Femur (tissue), 1 donor: ENCODE measurements at places on chromosomes 1 and 21.
A peak's percentile ranks its signal among the peaks of the same experiment; 100 is the strongest.

- no peak for DNase-seq
Measured at GRCh38 chr21:41967708-41968107, 13.9 kb upstream of the C2CD2 start.

DNA sequence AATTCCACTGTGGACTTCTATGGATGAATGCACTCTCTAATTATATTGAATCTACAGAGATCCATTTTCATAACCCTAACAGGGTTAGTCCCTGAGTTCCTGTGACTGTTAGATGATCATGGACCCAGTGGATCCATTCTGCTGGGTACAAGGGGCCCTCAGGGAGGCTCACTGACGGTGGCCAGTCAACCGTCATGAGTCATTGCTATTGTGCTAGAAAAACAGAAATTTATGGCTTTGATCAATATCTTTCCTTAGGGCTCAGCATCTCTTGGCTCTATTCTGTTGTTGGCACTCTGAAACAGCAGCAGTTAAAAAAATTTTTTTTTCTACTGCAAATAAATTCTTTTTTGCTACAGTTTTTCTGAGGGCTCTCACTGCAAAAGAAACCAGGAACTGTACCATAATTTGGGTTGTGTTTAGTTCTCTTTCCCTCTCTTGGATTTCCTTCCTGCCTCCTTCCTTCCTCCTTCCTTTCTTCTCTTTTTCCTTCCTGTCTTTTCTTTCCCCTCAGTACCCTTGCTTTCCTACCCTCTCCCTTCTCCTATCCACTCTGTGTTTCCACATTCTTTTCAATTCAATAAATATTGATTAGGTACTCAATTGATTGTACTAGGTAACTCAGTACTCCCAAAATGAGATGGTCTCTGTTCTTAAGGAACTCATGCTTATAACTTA is 49.5 kb downstream of the UTP25 start:
- DNase-seq, result no peak

GRCh38 chr1:62433861-62434617 is 2.8 kb upstream of the USP1 start:
- no peak for DNase-seq

DNA sequence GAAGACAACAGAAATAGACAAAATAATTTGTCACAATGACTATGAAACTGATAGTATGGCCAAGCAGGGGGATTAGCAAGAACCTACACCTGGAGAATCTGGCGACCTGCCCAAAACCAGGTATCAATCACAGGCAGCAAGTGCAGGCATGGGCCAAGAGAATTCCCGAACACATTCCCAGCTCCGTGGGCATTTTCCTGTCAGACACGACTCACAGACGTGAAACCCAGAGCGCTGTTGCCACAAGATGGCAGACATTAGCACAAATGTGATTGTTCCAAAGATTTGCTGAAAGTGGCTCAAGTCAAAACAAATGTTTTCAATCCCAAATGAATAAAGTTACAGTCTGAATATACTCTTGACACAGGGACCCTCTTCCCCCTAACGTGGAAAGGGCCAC is 36.8 kb downstream of the HLCS start:
- DNase-seq, result no peak

DNA sequence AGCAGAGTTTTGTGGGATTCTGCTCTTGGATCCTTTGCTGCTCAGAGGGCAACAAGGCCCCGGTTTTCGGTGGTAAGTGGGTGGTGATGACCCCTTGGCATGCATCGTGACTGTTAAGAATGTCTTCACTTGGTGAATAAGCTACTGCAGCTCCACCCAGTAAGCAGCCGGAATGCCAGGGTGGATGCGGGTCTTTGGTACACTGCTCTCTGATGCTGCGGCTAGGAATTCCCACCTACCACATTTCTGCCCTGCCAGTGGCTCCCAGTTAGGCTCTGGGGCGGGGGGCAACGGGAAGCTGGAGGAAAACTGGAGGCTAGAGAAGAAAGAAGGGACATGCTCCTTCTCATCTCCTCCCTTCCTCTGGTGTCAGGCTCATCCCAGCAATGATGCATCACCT is 180.4 kb upstream of the GALNT2 start:
- no peak for DNase-seq

GRCh38 chr21:32359719-32360260 is 33.0 kb downstream of the URB1 start:
- no peak for DNase-seq

DNA sequence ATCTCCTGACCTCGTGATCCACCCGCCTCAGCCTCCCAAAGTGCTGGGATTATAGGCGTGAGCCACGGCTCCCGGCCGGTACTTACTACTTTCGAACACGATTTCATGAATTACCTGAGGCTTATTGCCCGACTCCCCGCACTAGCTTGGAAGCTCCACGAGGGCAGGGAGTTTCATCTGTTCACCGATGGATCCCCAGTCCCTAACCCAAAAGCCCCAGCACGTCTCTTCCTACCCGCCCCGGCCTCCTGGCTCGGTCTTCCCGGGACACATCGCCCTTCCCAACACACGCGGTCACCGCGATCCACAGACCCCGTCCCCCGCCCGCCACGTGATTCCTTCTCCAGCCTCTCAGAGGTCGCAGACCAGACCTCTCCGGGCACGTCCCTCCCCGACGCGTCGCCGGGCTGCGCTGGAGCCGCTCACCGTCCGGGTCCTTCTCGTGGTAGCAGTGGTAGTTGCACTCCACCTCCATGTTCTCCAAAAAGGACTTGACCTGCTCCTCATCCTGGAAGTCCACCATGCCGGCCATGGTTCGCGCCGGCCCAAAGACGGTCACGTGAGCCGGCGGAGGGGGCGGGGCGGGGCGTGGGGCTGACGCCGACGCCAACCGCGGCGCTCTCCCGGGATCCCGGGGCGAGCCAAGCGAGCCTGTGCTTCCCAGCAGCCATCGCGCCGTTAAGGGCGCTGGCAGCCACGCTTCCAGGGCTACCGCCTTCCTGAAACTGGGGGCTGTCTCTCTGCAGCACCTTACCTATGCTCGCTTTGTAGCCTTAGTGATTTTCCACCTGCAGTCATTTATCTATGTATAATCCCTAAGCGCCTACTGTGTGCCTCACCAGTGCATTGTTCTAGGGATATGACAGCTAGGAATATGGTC is at the start of gene COA7:
Gene COA7, minus strand, starts transcription at position 553 of the 880 bp plus-strand sequence. Its CDS starts 21 bp downstream, at position 532.
- peak; percentile 92 for DNase-seq

DNA sequence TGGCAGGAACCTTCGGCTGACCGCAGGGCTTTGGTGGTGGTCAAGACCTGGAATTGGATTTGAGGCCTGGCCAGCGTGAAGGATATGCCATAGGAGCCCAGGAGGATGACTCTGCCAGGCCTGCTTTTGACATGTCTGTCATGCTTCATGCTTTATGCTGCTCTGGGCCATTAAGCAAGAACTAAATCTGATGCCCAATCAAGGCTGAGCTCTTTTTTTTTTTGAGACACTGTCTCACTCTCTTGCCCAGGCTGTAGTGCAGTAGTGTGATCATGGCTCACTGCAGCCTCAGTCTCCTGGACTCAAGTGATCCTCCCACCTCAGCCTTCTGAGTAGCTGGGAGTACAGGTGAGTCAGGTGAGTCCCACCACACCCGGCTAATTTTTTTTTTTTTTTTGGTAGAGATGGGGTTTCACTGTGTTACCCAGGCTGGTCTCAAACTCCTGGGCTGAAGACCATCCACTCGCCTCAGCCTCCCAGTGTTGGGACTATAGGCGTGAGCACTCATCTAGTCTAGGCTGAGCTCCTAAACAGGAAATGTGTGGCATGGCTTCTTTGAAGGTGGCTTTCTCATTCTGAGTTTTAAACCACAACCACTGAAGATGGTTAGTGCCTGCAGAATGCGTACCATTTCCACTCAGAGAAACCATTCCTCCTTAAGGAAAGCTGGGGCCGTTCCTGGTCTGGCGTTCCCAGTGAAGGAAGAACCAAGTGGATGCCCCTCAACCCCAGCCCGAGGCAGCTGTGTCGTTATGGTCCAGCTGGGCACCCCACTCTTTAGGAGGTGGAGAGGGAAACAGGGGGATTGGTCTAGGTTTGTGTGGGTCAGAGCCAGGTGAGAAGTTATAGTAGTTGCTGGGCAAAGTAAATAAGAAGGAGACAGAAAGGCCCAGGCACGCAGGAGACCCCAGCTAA is 34.2 kb upstream of the ATP5PO start:
- no peak for DNase-seq

GRCh38 chr1:54800041-54800898 is 853 bp downstream of the TTC22 start:
- DNase-seq, result peak; percentile 11

GRCh38 chr1:147463022-147463421 is 78.3 kb upstream of the BCL9 start:
- DNase-seq, result no peak

DNA sequence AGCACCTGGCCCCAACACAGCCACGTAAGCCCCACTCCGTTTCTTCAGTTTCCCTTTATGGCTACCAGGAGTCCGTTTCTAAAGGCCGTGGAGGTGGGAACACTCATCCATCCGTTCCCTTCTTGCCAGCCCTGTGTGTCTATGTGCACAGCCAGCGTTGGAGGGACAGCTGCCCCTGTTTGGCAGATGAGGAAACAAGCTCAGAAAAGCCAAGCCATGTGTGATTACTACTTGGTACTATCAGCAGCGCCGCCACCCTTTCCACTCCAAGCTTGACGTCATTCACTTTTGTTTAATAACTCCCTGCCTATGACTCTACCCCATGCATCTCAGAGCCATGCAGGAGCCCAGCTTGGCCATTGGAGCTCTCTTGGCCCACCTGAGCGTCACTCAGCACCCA is 3.5 kb downstream of the LRP8 start:
- DNase-seq, result no peak

- no peak for DNase-seq
Measured at GRCh38 chr1:58827298-58827697, 43.5 kb upstream of the JUN start.

DNA sequence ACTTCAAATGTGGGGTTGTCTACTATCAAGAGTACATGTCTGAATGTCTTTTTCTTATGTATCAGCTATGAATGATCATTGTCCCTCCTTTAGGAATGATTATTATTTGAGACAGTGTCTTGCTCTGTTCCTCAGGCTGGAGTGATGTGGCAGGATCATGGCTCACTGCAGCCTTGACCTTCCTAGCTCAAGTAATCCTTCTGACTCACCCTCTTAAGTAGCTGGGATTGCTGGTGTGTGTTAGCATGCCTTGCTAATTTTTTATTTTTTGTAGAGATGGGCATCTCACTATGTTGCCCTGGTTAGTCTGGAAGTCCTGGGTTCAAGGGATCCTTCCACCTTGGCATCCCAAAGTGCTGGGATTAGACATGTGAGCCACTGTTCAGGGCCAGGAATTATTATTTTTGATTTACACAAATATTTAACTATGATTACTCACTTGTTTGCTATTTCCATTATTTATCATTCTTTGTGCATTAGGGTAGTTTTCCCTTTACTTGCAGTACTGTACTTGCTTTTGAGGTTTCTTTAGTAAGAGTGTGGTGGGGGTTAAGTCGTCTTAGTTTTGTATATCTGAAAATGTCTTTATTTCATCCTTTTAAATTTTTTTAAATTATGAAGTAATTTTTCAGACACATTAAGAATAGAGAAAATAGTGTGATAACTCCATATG is 12.8 kb downstream of the S100A7 start:
- DNase-seq, result no peak

DNA sequence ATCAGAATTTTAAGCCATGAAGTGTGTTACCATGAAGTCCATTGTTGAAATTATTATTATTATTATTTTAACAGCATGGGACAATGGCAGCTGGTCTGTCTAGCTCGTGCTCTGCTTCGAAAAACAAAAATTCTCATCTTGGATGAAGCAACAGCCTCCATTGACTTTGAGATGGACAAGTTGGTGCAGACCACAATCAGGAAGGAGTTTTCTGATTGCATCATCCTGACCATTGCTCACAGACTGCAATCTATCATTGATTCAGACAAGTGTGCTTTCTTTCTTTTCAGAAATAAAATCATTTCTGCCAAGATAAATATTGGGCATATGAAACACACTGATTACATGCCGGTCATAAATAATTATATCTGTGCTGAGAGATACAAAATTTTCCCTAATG is 21.0 kb downstream of the HSPA13 start:
- DNase-seq, result no peak

GRCh38 chr1:241637604-241638003 is 2.6 kb downstream of the CHML start:
- no peak for DNase-seq

GRCh38 chr1:8002329-8002910 is 23.7 kb downstream of the ERRFI1 start:
- no peak for DNase-seq

DNA sequence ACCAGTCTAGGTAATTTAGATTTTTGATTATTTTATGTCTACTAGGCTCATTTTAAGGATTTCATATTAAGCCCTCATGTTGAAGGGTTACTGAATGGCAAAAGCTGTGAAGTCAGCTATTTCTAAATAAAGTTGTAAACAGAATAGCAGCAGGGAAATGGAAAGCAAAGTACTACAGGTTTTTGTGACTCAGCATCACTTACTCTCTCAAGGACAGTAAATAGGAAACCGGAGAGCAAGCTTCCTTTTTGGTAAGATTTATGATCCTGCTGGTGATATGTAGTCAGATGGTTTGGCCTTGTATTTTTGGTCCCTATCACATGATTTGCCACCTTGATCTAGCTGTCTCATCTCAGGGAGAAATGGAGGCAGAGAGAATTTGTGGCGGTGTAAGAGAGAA is 226.0 kb downstream of the RPS6KC1 start:
- no peak for DNase-seq

GRCh38 chr21:42107881-42108553 is 36.9 kb downstream of the UMODL1 start:
- peak; percentile 74 for DNase-seq

DNA sequence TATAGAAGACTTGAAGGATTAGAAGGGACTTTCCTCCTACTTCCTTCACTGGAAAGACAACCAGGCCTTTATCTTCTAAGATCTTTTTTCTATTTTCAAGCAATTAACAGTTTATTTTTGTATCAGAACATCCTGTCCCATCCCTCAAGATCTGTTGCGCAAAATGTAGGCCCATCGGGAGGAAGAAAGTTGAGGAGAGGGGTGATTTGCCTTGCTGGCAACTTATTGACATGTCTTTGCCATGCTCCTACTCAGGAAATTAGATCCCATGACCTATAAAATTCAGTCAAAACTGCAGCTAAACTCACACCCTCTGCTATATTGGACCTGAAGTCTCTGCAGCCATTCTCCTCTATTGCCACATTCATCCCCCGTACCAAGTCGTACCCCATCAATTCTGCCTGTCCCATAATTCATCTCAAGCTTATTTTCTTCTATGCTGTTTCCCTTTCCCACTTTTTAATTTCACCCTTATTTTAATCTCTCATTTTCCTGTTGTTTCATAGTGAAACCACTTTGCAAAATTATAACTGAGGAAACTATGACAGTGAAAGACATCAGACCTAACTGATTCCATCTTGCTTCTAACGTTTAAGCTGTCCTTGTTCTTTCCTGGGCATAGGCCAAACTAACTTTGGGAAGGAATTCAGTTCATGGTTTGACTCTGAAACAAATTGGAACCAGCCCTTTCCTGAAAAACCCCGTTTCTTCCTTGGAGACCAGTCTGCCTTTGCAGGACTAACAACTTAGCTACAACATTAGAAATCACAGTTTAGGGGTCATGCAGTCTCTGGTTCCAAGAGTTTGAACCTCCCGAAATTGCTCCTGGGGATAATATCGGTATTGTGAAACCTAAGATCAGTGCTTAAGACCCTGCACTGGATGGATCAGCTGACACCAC is 195.7 kb upstream of the PTBP2 start:
- no peak for DNase-seq

GRCh38 chr1:19547814-19548213 is 62.5 kb upstream of the CAPZB start:
- DNase-seq, result no peak

GRCh38 chr1:53525595-53525994 is 66.4 kb downstream of the DMRTB1 start:
- DNase-seq, result no peak
